NCI-H774 (cell line): ENCODE measurements at places on chromosomes 6 and 20.

DNA sequence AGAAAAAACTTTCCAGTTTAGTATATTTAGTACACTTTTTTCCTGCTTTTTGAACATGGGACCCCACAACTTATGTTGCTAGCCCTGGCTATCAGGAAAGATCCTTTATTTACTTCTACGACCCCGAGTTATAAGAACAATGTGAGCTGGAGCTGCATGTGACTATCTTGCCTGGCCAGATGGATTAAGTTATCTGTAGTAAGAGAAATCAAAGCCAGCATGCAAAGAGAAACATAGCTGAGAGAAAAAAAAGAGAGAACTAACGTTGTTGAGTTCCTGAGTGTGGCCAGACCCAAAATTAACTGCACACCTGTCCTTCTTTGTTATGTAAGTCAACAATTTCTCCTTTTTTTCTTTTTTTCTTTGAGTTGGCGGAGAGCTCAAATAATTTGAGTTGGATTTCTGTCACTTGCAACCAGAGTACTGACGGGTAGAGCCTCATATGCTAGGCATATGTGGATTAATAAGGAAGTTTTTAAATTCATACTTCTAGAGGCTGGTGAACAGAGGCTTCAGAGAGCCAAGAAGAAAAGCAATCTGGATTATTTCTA, 219.5 kb downstream of the HACE1 start:
- peak; percentile 47 for DNase-seq

DNA sequence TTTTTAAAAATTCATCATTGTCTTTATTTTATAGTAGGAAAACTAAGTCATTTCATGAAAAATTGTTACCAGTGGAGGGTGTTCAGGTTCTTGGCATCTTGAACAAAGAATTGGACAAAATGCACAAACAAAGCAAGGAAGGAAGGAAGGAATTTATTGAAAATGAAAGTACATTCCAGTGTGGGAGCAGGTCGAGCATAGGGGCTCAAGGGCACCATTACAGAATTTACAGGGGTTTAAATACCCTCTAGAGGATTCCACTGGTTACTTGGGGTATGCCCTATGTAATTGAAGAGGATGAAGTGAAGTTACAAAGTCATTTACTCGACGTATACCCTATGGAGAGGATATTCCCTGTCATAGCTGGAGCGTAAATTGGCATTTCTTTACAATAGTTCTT, 37.4 kb upstream of the HDAC2 start:
- DNase-seq: no peak

DNA sequence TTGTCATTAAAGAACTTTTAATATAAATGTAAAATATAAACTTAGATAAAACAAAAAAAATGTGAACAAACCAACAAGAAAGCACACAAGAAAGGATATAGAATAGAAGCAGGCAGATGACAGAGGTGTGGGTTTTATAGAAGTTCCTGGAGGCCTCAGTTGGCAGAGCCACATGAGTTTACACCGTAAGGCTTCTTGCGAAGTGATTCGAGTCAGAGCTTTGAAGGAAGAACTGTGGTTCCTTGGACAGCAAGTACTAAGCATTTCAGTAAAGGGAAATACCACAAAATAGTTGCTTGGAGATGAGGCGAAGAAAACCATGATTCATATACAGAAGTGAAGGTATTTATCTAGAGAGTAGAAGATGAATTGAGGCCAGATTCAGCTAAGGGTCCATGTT, 207.9 kb upstream of the EYA4 start:
- DNase-seq: no peak

- DNase-seq: no peak
These were observed 132.7 kb downstream of the SNX5 start for GRCh38 chr20:17835934-17836300.
